Pulmonary artery endothelial cell (primary cell): ENCODE measurements at places on chromosomes 1 and 21. TPM values are rescaled to one million over a fixed set of nuclear protein-coding genes. Genes with fewer than 3 reads are reported as not detected.
A peak's percentile ranks its signal among the peaks of the same experiment; 100 is the strongest.

PLEKHA6 gene
- total RNA-seq, result 5.7 and 6.8 TPM in 2 replicates

CCDC190 gene
- total RNA-seq, result 3.8 and 4.0 TPM in 2 replicates

BMP8B gene
- total RNA-seq, result 0.07 and 0.21 TPM in 2 replicates

SIK1 gene
- total RNA-seq, result 0.59 and 1.2 TPM in 2 replicates

DNTTIP2 gene
- 30.4 and 39.9 TPM in 2 replicates for total RNA-seq

KRTAP11-1 gene
- total RNA-seq, result not detected in 2 replicates

GRCh38 chr1:11059155-11059967, 457 bp downstream of the SRM start:
- DNase-seq, result no peak

DNA sequence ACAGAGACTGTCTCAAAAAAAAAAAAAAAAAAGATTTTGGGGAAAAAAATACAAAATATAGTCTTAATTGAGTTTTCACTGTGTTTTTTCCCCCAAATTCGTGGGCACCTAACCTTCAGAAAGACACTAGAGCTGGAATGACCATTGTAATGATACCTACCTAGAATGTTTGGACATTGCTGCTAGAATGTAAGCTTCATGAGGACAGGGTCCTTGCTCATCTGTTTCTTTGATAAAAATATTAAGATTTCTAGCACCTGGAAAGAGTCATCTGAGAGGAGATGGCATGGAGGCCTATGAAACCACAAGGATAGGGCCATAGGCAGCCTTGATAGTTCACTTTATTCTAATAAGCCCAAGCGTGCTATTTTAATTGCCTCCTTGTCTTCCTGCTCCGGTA, 6.5 kb downstream of the LRRC8D start:
- DNase-seq, result no peak

- no peak for DNase-seq
Measured at GRCh38 chr21:45539046-45539795, 3.0 kb downstream of the SLC19A1 start.

GRCh38 chr1:91500756-91501522, at the start of gene CDC7:
Gene CDC7, plus strand, starts transcription at chr1:91500851. Its CDS starts 866 bp downstream, at chr1:91501717.
- DNase-seq, result peak; percentile 49

DNA sequence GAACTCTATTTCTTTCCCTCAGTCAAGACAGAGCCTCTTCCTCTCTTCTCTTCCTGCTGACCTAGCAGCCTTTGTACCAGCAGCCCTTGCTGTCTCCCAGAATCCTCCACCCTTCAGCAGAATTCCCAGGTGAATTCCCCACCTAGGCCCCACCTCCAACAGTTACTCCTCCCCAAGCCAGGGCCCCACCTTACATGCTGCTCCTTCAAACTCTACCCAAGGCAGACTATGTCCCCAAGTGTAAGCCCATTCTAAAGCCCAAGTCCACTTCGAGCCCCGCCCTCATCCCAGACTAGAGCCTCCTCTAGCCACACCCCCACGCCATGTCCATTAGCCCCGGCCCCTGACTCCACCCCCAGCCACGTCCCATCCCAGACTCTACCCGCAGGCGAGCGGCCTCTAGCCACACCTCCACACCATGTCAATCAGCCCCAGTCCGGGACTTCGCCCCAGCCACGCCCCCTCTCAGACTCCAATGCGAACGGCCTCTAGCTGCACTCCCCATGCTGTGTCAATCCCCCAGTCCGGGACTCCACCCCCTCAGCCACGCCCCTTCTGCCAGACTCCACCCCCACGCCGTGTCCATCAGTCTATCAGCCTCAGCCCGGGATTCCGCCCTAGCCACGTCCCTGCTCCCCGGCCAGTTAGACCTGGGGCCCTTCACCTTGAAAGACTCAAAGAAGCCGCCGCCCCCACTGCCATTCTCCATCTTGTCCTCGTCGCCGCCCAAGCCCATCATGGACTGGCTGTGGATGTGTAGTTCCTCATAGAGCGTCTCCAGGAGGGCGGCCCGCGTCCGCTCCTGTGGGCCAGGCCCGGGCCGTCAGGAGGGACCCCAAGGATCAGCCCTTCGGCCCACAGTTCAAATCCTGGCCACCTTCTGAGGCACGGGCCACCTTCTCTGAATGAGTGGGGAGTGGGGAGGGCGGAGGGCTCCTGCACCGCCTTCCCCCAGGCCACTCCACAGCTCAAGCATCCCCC, 61.3 kb downstream of the RAP1GAP start:
- peak; percentile 47 for DNase-seq

GRCh38 chr1:23101887-23102286, 66.8 kb downstream of the LUZP1 start:
- DNase-seq, result no peak

GRCh38 chr1:9942399-9942938, 722 bp downstream of the LZIC start:
- peak; percentile 19 for DNase-seq

DNA sequence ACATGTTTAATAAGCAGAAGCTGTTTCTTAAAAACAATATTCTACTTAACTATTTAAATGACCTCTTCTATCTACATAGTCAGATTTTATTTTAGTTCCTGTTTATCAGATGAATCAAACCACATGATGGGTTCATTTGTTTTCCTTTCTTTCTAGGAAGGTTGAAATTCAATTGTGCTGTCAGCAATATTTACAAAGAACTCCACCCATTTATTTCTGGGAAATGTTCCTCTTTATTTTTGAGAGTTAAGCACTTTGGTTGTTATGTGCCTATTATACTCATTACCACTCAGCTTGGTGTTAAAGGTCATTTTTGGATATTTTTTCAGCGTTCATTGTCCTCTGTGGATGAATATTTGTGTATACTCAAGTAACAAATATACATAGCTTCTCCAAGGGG, 84.9 kb downstream of the C4BPA start:
- DNase-seq, result no peak
